ENCODE measurements at places on chromosomes 2 and 18.
A peak's percentile ranks its signal among the peaks of the same experiment; 100 is the strongest.

DNA sequence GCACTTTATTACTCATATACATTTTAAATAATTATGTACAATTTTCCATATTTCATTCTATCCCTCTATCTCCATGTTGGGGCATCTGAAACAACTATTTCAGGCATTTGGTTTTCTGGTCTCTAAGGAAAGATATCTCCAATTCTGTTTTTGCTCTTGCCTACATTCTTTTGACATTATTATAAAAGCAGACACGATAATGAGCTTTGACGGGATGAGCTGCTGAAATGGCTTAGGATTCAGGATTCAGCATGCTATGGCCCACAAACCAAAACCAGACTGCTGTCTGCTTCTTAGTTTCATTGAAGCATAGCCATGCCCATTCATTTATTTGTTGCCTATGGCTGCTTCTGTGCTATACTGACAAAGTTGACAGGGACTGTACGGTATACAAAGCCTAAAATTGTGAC, 42.7 kb upstream of the GLS start:
- DNase-seq, result no peak

GRCh38 chr18:49866680-49867079, 53.3 kb upstream of the ACAA2 start:
- DNase-seq, result no peak

DNA sequence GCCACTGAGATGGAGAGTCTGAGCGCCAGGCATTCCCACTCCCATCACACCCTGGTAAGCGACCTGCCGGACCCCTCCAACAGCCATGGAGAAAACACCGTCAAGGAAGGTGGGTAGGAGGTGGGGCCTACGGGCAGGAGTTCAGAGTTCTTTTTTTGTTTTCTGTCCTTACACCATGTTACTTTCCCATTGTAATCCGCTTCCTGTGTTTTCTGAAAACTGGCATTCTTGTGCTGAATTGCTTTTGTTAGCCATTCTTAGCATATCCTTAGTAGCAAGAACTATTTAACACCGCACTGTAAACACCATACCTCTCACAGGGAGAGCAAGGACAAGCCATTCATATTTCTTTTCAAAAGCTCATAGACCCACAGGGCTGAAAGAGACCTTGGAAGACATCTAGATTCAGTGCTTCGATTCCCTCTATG, 46.2 kb downstream of the UNC80 start:
- no peak for DNase-seq

DNA sequence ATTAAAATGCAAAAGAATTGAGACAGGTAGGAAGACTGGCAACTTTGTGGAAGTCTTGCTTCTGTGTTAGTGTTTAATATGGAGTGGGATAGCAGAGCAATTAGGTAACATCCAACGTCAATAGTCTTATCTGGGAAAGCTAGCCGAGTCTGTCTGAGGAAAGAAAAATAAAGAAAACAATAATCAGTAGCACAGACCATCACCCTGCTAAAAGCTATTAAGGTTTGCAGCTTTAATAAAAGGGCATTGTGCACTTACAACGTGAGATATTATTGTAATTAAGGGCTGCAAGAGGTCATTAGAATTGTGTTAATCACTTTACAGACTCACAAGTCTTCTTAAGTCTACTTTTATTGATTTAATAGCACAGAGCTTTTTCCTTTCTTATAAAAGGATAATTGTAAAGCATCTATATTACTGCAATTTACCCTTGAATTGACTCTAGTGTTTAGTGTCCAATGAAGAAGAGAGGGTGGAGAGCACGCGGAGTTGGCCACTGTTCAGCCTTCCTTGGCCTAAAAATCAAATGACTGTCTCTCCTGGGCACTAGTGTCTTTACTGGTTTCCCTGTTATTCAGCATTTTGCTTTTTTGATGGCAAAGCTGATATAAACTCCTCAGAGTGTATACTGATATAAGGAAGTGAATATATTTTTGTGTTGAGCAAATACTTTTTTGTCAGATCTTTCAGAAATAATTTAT, 2.0 kb downstream of the CDH7 start:
- no peak for DNase-seq

GRCh38 chr2:187541086-187542085, 12.8 kb downstream of the TFPI start:
- no peak for DNase-seq

DNA sequence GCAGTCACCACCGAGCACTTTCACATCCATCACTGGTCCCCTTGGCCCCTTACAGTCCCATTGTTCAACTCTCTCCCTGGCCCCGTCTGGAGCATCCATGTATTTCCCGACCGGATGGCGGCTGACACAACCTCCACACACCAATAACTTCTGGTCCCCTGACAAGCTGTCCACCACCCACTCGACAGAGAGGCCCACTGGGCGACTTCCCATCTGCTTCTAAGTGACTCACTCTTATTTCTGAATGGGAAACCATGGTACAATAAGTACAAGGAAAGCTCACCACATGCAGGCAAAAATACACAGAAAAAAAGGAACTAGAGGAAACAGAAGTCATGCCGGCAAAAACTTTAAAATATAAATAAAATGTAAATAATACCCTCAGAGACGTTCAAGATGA, 82.9 kb upstream of the RAB12 start:
- DNase-seq, result no peak

- no peak for DNase-seq
These were observed 496.8 kb upstream of the ZEB2 start for GRCh38 chr2:145016711-145017110.

GRCh38 chr2:169036736-169037440, 5.8 kb upstream of the ABCB11 start:
- DNase-seq, result no peak

- no peak for DNase-seq
These were observed 117.6 kb downstream of the TPGS2 start for GRCh38 chr18:36711014-36711725.

- no peak for DNase-seq
These were observed 57.9 kb downstream of the COL4A3 start for GRCh38 chr2:227222292-227222691.

DNA sequence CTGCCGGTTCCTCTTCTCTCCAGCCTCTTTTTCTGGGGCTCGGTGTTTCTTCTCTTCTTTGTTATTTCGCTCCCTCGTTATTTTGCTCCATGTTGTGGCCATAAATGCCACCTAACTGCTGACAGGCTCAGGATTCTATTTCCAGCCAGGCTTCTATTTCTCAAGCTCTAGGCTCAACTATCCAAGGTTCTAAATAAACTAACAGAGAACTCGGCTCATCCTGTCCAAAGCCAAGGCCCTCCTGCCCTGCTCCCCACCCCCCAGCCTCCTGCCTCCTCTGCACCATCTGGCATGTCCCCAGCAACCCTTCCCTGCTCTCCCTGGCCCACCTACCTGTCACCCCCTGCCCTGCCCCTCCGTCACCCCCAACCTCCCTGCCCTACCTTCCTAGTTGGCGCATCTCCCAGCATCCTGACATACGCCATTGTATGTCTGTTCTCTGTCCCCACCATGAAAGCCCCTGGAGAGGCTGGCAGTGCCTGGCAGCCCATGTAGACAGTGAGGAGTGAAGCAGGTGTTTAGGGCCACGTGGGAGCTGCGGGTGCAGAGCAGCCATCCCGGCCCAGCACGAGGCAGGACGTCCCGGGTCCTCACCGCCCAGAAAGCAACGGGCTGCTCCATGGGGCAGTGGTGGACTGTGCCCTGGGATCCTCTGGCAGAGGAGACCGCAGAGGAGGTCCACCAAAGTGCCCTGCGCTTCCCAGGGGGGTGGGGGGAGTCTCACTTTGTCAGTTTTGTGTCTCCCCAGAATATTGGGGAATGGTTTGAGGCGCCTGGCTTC, 186.9 kb downstream of the TWIST2 start:
- DNase-seq, result no peak

GRCh38 chr18:11500153-11501122, 109.0 kb upstream of the SLC35G4 start:
- peak; percentile 95 for DNase-seq

GRCh38 chr2:151181524-151181923, 80.1 kb downstream of the RBM43 start:
- DNase-seq, result no peak

DNA sequence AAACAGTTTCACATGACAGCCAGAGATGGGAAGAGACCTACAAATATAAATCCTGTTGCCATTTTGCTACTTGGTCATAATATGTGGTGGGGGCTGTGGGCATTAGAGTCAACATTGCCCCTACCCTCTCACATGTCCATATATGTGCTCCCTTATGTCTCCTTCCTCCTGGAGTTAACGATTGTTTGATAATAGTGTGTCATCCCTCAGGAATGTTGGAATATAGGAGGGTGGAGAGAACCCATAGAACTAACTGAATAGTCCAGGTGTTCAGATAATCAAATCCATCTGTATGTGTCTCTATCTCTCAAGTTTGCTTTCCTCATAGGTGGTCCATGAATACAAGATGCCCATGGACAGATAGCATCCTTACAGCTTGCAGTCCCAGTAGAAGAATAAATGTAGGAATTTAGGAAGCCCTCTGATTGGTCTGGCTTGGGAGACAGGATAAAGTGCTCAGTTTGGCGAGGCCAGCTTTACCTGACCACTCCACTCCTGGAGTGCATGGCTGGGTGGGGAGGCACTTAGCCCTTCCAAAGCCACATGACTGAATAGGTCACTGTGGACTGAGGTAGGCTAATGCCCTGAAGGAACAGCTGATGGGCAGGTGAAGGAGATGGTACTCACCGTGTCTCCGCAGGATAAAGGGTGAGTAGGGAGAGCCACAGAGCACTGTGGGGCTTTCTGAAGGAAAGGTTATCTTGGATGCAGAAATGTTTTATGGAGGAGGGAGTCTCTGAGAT, 166.9 kb downstream of the CDCA7 start:
- DNase-seq, result no peak

- no peak for DNase-seq
These were observed 546.8 kb upstream of the NETO1 start for GRCh38 chr18:73414598-73414997.

DNA sequence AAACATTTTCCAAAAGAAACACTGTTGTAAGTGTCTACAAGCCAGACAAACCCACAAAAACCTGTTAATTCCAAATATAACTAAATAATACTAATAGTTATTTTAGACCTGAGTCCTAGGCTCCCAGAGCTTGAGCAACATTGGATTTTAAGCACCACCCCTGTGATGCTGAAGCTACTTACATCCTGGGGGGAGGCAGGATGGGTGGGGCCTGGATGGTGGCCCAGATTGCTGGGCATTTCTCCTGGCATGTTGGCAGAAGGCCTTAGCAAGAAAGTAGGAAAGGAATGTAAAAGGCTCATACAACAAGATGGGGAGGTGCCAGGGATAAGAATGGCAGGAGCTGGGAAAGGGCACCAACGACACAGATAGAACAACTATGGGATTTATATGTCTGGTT, 50.7 kb upstream of the OTX1 start:
- DNase-seq, result peak; percentile 57

DNA sequence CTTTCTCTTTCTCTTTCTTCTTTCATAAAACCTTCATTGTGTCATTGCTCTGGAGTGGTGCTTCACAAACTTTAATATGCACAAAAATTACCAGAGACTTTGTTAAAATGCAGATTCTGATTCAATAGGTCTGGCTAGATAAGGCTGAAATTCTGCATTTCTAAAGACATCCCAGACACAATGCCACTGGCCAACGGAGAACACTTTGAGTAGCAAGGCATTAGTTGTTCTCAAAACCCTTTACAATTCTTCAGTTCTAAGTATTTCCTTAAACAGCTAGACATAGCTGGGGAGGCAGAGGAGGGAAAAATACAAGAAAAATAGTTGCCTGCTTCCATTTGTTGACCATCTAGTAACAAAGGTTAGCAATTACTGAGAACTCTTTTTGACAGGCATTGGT, 101.8 kb upstream of the PIK3C3 start:
- no peak for DNase-seq

DNA sequence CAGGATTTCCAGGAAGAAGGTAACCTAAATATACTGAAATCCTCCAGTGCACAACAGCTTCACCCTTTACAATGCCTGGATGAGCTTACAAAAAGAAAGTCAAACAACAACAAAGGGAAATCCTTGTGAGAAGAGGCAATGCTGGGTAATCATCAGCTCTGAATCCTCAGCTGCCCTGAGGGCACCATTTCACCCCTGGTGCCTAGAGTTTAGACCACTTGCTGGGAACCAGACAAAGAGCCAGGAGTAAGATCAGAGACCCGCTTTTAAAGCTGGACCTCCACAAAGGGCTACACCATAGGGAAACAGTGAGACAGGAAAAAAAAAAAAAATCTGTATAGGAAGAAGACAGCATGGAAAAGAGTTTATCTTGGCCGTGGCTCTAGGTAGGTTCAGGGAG, 97.0 kb downstream of the FOXI3 start:
- no peak for DNase-seq

DNA sequence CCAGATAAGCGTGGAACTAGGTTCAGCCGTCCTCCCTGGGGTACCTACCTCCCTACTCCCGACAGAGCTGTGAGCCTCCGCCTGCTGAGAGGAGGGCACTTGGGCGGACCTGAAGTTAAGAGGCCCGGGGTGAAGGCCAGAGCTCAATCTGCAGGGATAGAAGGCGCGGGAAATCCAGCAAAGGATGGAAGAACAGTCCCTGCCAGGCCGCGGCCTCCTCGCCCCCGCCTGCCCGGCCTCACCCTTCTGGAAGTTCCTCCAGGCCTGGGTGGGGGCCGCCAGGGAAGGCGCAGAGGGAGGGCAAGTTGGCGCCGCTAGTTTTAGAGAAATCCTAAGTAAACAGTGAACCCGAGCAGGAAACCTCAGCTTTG, 13.0 kb downstream of the EN1 start:
- DNase-seq, result no peak

GRCh38 chr2:223860809-223861738, 23.7 kb upstream of the AP1S3 start:
- peak; percentile 81 for DNase-seq

- no peak for DNase-seq
These were observed 272.5 kb downstream of the DSEL start for GRCh38 chr18:67243799-67244587.
